MM.1S (cell line): ENCODE measurements at places on chromosomes 6 and 20.

DNA sequence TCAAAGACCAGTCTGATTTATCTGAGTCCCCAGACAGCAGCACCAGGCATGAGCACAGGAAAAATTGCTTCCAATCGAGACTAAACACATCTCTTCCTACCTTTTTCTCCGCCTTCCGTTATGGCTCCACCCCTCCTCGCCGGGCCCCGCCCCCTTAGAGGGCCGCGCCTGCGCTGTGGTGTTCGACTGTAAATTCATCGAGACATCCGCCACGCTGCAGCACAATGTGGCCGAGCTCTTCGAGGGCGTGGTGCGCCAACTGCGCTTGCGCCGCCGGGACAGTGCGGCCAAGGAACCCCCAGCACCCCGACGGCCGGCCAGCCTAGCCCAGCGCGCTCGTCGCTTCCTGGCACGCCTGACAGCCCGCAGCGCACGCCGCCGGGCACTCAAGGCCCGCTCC is 8.9 kb downstream of the REM1 start:
- no peak for DNase-seq

- peak; percentile 39 for DNase-seq
These were observed 7.9 kb downstream of the SDC4 start for GRCh38 chr20:45340236-45340847.

DNA sequence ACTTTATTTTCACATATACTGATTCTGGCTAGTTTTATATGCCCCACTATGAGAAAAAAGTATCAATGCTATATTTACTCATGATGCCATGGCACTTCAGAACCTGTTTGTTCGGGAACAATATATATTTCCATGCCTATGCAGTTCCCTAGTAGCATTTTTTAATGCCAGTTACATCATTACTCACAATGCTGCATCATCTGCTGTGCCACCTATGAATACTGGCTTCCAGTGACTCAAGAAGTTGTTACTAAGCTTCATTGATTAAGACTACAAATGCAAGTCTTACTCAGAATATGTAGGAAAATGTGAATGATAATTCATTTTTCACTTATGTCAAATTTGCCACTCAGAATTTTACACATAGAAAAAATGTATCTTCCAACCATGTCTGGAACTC is 97.9 kb downstream of the MAFB start:
- no peak for DNase-seq

DNA sequence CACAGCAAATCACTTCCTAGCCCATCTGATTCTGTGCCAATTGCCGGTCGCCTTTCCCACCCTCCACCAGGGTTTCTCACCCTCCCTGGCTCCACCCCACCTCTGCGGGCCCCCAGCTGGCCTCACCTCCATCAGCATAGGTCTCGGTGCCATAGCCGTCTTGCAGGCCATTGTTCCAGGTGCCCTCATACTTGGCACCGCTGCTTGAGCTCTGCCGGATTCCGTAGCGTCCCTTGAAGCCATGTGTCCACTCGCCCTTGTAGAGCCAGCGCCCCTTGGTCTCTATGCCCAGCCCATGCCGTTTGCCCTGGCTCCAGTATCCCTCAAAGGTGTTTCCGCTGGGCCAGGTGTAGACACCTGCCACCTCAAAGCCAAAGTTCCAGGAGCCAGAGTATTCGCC is 787 bp downstream of the JPH2 start:
- no peak for DNase-seq

- no peak for DNase-seq
These were observed 72.6 kb downstream of the POPDC3 start for GRCh38 chr6:105107207-105107606.

- DNase-seq, result no peak
These were observed 149.8 kb upstream of the AKIRIN2 start for GRCh38 chr6:87851674-87852299.

- no peak for DNase-seq
These were observed 92.6 kb downstream of the MAP3K7 start for GRCh38 chr6:90494067-90494780.

- peak; percentile 38 for DNase-seq
These were observed 200.9 kb upstream of the EYA4 start for GRCh38 chr6:133040094-133040802.

- peak; percentile 71 for DNase-seq
These were observed 75.1 kb upstream of the ATXN1 start for GRCh38 chr6:16836144-16836981.

- no peak for DNase-seq
These were observed 372.1 kb upstream of the HS3ST5 start for GRCh38 chr6:114714836-114715507.

GRCh38 chr6:89951574-89952104 is 57.4 kb downstream of the GJA10 start:
- DNase-seq, result no peak

DNA sequence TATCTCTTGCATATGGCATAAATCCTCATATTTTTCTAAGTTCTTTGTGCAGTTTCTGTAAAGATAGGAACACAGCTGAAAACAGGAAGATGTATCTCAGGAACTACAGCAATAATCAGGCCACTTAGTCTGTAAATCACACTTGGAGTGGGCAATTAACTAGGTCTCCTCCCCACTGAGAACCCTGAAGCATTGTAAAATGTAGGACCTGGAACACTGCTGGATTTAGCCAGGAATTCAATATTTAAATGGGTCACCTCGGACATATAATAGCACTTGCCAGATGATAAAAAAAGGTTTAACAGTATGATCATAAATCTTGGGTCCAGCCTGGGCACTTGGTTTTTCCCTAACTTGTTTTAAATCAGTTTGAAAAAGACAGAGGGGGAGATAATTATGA is 155.0 kb downstream of the GRM1 start:
- DNase-seq, result no peak

DNA sequence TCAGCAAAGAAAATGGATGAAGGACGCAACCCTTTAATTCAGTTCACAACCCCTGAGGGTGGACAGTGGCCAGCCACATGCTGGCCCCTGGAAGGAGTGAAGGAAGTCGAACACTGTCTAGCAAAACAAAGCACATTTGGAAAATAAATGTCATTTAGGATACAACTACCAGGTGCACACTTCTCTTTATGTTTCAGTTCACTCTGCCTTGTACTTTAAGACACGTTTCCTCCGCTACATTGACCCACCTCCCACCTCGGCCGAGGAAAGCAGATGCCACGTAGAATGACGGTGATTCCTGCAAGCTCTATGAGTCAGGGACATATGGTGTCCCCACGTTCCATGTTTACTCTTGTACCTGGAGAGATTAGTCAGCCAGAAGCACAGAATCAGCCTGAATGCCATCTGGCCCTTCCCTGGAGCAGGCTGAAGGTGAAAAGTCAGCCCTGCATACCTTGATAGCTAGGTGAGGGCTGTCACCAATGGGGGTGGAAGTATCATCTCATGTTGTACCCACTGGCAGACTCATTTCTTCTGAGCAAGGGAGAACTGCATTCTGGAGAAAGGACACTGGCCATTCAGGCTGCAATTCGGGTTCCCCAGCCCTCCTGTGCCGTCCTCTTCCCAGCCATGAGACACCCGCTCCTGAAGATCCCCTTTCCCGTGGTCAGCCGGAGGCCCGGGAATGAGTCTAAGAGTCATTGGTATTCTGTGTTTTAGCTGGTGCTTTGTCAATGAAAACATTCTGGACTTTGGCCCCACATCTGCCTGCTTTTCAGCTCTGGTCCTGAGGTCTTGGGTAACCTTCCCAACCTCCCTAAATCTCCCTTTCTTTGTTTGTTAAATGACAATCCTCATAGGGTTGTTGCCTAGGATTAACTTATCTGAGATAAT is 60.6 kb downstream of the FOXA2 start:
- no peak for DNase-seq

GRCh38 chr20:57677584-57677982 is 32.2 kb downstream of the PMEPA1 start:
- DNase-seq, result no peak

DNA sequence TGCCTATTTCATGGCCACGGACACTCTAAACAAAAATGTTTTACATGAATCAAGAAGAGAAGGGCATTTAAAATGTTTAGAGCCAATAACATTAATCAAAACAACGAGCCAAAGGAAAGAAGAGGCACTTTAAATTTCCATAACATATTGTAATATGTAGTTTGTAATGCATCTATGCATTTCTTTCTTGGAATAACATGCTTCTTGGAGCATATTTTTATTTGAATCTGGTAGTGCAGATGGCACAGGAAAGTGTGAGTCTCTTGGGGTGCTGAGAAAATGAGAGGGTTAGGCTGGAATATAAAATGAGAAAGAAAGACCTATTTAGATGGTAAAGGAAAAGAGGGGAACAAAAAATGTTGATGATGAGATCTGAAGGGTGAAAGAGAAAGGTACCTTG is 305.4 kb downstream of the BTBD3 start:
- DNase-seq, result no peak

- DNase-seq, result no peak
These were observed 12.2 kb downstream of the SAYSD1 start for GRCh38 chr6:39102821-39103136.

- no peak for DNase-seq
These were observed 56.2 kb downstream of the KIF13A start for GRCh38 chr6:17931227-17931626.

GRCh38 chr6:106547601-106548453 is 81.5 kb downstream of the RTN4IP1 start:
- DNase-seq, result no peak

GRCh38 chr6:2868637-2869036 is 27.0 kb upstream of the SERPINB1 start:
- no peak for DNase-seq

DNA sequence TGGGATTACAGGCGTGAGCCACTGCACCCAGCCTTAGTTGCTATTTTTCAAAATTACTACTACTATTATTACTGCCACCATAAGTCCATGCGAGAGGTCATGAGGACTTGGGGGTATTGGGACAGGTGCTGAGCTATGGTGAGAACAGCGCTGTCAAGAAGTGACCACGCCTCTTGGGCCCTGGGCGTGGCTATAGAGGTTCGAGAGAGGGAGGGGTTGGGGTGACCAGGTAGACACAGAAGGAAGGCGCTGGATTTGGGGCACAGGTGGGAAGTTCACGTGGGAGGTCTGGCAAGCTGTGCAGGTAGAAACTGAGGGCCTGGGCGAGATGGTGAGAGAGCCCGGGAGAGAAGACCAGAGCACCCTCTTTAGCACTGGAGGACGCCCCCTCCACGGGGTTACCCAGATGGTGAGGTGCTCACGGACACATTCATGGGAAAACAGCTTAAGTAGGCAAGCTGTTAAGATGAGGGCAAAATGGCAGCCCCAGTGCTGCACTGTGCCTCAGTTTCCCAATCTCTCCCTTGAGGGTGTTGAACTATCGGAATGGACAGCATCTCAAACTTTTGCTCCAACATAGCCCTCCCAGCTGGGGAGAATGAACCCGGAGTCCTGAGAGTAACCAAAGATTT is 61.0 kb downstream of the RAB44 start:
- DNase-seq, result peak; percentile 72

- no peak for DNase-seq
These were observed 61.6 kb upstream of the SNX9 start for GRCh38 chr6:157761331-157761921.

GRCh38 chr6:48615041-48615440 is 504.0 kb upstream of the PTCHD4 start:
- DNase-seq, result no peak

DNA sequence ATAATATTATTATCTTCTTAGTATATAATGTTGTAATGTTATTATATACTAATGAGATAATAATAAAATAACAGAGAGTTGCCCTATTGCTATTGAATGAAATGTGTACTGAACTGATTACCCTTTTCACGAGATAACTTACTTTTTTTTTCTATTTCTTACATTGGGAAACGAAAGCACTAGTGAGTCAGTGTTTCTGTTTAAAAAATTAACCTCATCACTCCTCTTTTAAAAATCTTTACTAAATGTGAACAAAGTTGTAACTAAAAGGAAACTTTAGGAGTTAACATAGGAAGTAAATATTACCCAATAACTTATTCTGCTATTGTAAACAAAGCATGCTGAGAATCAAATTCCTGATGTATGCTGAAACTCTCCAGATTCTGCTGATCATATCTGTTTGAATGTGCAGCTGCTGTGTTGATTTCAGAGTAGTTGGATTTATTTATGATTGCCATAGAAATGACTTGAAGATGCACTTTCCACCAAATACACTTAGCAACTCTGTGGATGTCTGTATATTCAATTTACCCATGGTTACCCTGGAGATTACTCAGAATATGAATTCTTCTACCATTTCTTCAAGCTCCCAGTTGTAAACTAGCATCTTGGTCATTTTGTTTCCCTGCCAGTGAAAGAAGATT is 523.4 kb downstream of the TENT5A start:
- no peak for DNase-seq

DNA sequence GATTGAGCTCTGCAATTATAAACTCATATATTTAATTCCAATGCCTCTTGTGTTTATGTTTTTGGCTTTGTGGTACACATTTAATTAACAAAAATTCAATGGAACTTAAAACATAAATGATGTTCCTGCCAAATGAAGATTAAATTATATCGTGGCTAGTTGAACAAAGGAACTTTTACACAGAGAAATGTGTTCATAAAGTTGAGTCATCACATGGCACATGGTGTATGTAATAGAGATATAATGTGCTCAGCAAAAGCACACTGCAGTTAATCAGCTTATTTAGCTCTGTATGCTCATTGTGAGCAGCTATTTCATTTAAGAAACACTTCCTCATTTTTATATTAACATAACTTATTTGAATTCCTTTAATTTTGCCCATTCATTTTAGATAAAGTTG is 1295.6 kb upstream of the CITED2 start:
- no peak for DNase-seq

GRCh38 chr6:101683884-101684283 is 290.4 kb downstream of the GRIK2 start:
- no peak for DNase-seq

GRCh38 chr6:56649782-56650181 is 7.1 kb upstream of the DST start:
- DNase-seq, result no peak

- peak; percentile 74 for DNase-seq
These were observed 98.4 kb upstream of the DUSP22 start for GRCh38 chr6:193773-194310.

DNA sequence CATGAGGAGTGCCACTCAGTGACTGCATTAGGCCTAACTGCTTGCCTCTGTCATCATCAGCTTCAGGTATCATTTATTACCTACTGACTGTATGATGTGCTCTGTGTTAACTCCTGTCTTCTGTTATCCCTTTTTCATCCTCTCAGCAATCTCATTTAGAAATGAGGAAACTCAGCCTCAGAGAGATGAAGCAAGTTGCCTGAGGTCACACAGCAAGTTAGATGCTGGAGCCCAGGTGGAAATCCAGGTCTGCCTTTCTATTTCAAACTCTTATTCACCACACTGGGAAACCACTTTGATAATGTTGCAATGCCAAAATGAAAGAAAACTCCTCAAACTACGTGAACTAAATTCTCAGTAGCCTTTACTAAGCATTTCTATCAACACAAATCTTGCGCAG is 1.3 kb downstream of the FERMT1 start:
- DNase-seq, result no peak

DNA sequence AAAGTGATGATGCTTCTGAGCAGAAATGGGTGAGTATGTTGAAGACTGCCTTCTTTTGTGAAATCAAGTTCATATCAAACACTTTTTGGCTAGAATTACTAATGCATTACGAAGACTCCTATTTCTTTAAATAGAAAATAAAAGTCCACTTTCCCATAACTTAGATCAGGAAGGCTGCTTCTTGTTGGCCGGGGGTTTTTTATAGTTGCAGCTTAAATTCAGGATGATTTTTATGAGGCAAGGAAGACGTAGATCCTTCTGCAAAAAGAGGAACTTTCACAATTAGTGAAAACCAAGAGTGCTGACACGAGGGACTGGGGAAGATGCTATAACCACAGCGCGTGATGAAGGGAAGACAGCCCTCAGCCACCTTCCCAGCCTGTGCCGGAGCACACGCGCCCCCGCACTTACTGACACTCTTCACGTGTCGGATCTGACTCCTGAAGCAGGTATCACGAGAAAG is 206.1 kb upstream of the PRDM1 start:
- DNase-seq, result peak; percentile 50
